ENCODE measurements at places on chromosomes 7 and 10. TPM values are rescaled to one million over a fixed set of nuclear protein-coding genes. Genes with fewer than 3 reads are reported as not detected.

DNA sequence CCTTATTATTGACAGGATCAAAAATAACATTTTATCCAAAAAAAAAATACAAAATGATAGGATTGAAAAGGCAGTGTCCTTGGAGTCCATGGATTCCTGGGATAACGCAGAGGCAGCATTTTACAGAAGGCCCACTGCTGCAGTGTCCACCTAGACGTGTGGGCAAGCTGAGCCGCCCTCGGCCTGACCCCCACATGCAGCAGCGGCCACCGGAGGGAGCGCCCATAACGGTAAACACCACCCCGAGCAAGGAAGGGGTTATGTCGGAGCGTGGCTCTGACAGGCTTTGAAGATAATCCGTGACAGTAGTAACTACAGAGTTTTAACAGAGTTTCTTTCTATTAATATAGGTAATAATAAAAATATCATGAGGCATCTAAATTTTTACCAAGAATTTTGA lies 45.3 kb upstream of the PITRM1 start:
- DNase-seq: no peak

DNA sequence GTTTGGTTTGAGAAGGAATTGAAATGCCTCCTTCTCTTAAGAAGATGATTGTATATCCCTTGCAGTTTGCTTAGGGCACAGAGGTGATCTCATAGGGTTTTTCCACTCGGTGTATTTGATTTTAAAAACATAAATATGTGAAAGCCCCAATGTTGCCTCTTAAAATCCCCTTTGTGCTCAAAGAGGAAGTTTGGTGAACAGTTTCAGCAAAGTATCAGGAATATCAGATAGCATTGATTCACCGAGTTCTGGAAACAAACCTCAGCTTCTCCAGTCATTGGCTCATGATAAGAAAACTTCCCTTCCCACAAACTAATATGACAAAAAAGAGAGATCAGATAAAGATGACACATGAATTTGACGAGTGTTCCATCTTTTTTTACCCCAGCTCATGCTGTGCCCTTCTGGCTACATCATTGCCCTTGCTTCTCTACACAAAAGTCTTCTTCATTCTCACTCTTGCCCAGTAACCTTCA lies 20.1 kb upstream of the SMNDC1 start:
- no peak for DNase-seq

- no peak for DNase-seq
Measured at GRCh38 chr7:108403597-108404217, 52.5 kb downstream of the NRCAM start.

GRCh38 chr10:113718969-113719822 lies 32.3 kb upstream of the PLEKHS1 start:
- DNase-seq: peak; percentile 29

PRR15 gene
- not detected for total RNA-seq

GRCh38 chr7:95921543-95921942 lies 149.2 kb downstream of the DYNC1I1 start:
- DNase-seq: no peak

DNA sequence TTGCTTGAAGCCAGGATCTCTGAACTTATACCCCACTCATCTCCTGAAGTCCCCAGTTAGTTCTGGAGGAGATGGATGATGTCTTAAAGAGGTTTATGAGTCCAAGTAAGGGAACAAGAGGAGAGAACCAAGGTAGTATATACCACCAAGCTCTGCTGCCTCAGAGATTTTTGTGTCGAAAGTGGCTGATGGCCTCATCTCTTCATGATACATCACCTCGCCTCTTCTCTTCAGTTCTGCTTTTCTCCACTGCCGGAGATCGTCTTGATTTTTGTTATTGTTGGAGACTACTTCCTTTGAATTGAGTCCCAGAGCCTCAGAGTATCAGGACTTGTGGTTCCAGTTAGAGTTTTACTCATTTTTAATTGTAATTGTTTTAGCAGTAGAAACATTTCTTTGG lies 1.9 kb downstream of the VTI1A start:
- DNase-seq: no peak

GRCh38 chr10:124217906-124218804 lies 124.8 kb upstream of the CHST15 start:
- DNase-seq: no peak

FMC1 gene
- total RNA-seq: 3.4 TPM

NPTX2 gene
- not detected for total RNA-seq

- no peak for DNase-seq
Measured at GRCh38 chr7:1106063-1106792, 18.3 kb downstream of the GPER1 start.

LOXL4 gene
- total RNA-seq: not detected

DNA sequence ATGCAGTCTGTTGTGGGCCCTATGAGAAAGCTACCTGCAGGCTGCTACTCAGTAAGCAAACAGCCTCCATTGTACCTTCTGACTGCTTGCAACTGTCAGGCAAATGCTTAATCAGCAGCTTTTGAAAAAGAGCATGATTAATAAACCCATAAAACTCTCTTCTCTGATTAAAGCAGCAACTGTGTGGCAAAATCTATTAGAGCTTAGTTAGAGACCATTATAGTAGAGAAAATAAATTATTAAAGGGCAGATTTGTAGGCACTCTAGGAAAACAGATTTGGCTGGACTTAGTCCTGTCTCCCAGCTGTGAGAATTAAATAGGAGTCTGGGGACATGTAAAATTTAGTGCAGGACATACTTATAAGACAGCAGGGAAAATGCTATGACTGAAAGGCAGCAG lies 132.5 kb upstream of the WNT16 start:
- DNase-seq: no peak

- no peak for DNase-seq
Measured at GRCh38 chr7:28130277-28130676, 50.3 kb downstream of the JAZF1 start.

HTR7 gene
- total RNA-seq: not detected

- DNase-seq: no peak
Measured at GRCh38 chr7:124800386-124800785, 34.8 kb upstream of the GPR37 start.

GRCh38 chr7:44894888-44895580 lies 9.7 kb upstream of the PURB start:
- DNase-seq: no peak

DNA sequence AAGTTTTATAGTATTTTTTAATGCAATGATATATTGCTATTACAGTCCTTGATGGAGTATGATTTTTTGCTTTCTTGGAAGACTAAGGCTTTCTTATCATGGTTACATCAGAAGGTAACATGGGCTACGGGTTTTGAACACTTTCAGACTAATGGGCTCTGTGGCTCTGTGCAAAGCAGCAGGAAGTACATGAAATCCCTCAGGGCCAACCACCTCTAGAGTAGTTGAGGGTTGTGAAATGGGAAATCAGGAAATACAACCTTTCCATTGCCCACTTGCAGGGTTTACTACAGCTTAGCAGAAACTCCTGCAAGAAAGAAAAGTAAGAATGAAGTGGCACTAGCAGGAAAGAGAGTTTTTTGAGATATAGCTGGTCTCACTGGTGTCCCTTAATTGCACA lies 853.5 kb downstream of the KCNMA1 start:
- DNase-seq: no peak

GRCh38 chr7:107045980-107046379 lies 1.5 kb downstream of the PRKAR2B start:
- DNase-seq: no peak

- DNase-seq: no peak
Measured at GRCh38 chr10:68334672-68335467, 2.1 kb upstream of the PBLD start.

- DNase-seq: no peak
Measured at GRCh38 chr7:1812509-1813393, 142.7 kb downstream of the ELFN1 start.

GRCh38 chr7:67917437-67917755 lies 920.8 kb downstream of the TYW1 start:
- DNase-seq: no peak

DNA sequence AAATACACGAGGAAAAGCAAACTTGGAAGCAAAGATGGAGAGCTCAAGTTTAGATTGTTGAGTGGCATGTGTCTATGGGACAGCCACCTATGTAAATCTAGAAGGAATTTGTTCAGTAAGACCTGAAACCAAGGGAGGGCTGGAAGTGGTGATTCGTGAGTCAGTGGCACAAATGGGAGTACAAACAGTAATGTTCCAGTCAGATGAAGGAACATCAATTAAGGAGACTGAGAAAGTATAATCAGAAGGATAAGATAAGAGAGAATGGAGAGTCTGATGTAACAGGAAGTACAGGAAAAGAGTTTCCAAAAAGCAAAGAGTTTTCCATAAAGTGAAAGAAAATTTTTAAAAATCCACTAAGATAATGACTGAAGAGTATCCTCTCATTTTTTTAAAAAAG lies 544.2 kb downstream of the KIF20B start:
- DNase-seq: no peak

DNA sequence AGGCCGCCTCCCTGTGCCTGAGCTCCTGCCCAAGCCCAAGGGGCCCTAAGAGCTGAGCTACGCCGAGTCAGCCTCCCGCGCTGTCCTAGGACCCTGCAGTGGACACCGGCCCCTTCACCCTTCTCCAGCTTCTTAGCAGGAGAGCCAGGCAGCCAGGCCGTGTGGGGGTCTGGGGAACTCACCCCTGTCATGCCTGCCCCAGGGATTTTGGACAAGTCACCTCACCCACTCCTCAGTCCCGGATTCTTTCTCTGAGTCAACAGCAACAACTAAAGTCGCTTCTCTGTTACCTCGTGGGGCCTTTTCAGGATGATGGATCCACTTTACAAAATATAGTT lies 79.3 kb downstream of the MKI67 start:
- DNase-seq: no peak

GRCh38 chr7:123961771-123962170 lies 36.7 kb downstream of the SPAM1 start:
- no peak for DNase-seq

- DNase-seq: no peak
Measured at GRCh38 chr7:121288894-121289293, 39.9 kb upstream of the WNT16 start.

TUBAL3 gene
- not detected for total RNA-seq

EPHB6 gene
- 58.0 TPM for total RNA-seq

DNA sequence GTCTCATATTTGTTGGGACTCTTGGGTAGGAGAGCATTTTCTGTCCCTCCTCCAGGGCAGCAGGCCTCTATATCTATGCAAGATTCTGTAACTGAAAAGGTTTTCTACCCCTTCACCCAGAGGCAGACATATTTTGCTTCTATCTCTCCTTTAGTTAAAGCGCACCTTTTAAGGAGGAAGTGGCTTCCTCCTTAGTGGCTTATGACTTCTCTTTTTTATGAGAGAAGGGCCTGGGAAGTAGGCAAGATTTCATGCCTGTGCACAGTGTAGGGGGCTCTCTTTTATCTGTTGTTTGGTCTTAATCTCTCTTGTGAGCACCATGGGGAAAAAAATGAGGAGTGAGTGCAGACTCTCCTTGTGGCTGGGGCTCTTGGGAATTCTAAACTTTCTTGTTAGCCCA lies 122.1 kb downstream of the LRMDA start:
- DNase-seq: no peak

PAX4 gene
- total RNA-seq: not detected

NYAP1 gene
- 0.89 TPM for total RNA-seq

SPDYE2 gene
- total RNA-seq: 0.39 TPM

- no peak for DNase-seq
Measured at GRCh38 chr7:127741764-127742375, 89.9 kb downstream of the SND1 start.

DNA sequence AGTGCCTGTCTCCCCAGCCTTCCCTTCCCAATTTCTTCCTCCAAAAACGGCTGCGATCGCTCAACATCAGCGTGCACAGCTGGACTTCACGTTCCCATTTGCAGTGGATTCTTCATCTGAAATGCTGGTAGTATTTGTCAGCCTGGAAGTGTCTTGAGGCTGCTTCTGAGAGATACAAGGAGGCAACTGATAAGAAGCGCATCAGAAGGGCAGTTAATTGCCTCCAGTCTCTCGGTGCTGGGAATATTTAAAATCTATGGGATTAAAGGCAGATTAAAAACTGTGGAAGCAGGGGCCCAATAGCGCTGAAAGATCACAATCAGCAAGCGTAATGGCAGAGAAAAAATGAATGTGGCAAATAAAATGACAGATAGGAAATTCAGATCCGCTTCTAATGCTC lies 450.0 kb downstream of the GATA3 start:
- no peak for DNase-seq
